ENCODE measurements at places on chromosomes 1 and 21. TPM values are rescaled to one million over a fixed set of nuclear protein-coding genes. Genes with fewer than 3 reads are reported as not detected.
A peak's percentile ranks its signal among the peaks of the same experiment; 100 is the strongest.

The CHODL gene
- polyA plus RNA-seq: 0.66 TPM

The GGPS1 gene
- 44.1 TPM for polyA plus RNA-seq

The MFAP2 gene
- 5.6 TPM for polyA plus RNA-seq

The MCOLN3 gene
- 13.4 TPM for polyA plus RNA-seq

The DONSON gene
- polyA plus RNA-seq: 37.6 TPM

The ZNF683 gene
- 2.1 TPM for polyA plus RNA-seq

The CHD5 gene
- polyA plus RNA-seq: 0.98 TPM

GRCh38 chr1:12339811-12340543 lies 110.1 kb downstream of the VPS13D start:
- H3K4me3 ChIP-seq: peak overlapping the region; percentile 11
- H3K27ac ChIP-seq: peak overlapping the region; percentile 77
- no peaks in the 10 kb centered on the region for H3K27me3 ChIP-seq

DNA sequence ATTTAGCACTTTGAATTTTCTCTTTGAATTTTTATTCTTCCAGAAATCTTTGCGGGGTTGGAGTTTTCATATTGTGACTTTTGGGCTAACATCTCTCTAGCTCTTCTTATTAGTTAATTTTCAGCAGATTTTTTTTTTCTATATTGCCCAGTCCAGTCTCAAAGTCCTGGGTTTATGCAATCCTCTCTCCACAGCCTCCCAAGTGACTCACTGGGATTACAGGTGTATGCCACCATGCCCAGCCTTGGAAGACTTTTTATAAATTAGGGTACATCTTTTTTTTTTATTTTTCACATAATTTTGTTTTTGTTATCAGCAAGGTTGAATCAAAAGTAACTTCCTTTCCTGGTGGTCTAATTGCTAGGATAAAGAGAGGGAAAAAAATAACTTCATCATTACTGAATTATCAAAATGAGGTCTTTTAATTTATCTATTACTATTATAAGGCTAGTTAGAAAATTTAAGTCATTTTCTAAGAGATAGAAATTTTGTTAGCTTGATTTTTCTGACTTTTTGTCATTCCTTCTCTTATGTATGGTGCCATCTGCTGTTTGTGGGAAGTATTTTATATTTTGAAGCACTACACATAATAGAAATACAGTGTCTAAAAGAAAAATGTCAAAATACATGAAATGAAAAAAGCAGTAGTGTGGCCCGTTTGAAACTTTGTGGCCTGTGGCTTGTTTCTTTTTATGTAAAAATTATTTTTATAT lies 273.4 kb upstream of the CACYBP start:
- DNase-seq: no peak
- H3K27me3 ChIP-seq: no peaks in the 10 kb centered on the region
- H3K4me3 ChIP-seq: no peak overlapping the region
- no peak overlapping the region for H3K27ac ChIP-seq
- H3K36me3 ChIP-seq: no peaks in the 10 kb centered on the region

DNA sequence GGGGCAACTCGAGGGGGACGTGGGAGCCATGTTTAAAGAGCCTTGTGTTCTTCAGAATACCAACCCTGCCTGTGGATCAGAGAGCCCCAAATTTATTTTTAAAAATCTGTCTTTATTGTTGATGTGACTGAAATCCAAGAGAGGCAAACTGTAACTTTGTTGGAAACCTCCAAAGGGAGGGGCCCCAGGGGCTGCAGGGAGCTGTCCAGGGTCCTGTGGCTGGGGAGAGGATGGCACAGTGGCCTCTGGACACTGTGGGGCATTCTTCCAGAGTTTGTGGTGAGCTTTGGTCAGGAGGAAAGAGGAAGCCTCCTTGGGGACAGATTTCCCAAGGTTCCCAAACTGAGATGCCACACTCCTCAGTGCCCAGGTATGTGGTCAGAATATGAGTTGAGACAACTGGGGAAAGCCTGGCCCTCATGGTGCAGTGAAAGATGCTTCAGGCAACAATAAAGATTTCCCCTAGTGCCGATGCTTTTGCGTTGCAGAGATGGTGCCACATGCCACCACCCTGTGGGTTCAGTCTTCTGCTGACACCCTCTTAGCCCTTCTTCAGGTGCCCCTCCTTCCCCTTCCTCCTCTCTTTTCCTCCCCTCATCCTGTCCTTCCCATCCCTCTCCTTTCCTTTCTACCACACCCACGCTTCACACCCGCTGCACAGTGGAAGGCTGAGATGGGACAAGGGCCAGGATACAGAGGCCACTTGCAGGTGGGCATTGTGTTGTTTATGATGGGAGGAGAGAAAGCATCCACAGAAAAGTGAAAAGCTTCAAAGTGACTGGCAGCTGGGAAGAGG lies 122.1 kb downstream of the UCK2 start:
- no peak for DNase-seq
- H3K4me1 ChIP-seq: no peaks in the 10 kb centered on the region
- no peak overlapping the region for H3K27ac ChIP-seq
- H3K36me3 ChIP-seq: no peaks in the 10 kb centered on the region

DNA sequence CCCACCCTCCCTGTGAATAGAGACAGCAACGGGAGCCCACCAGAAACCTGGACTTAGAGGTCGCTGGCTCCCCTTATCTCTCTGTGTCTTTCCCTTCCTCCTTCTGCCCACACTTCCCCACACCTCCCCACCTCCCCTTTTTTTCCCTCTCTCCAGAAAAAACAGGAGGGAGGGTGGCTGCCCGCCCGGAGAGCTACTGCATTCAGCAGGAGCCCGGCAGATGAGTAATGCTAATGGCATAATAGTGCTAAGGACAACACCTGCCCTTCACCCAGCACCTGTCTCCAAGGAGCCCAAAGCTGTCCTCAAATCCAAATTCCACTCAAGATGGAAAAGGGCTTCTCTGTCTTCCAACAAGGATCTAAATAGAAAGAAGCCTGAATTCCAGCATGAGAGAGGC lies 11.4 kb upstream of the PRELP start:
- DNase-seq: no peak
- no peaks in the 10 kb centered on the region for H3K27me3 ChIP-seq
- no peak overlapping the region for H3K27ac ChIP-seq
- H3K36me3 ChIP-seq: no peaks in the 10 kb centered on the region

DNA sequence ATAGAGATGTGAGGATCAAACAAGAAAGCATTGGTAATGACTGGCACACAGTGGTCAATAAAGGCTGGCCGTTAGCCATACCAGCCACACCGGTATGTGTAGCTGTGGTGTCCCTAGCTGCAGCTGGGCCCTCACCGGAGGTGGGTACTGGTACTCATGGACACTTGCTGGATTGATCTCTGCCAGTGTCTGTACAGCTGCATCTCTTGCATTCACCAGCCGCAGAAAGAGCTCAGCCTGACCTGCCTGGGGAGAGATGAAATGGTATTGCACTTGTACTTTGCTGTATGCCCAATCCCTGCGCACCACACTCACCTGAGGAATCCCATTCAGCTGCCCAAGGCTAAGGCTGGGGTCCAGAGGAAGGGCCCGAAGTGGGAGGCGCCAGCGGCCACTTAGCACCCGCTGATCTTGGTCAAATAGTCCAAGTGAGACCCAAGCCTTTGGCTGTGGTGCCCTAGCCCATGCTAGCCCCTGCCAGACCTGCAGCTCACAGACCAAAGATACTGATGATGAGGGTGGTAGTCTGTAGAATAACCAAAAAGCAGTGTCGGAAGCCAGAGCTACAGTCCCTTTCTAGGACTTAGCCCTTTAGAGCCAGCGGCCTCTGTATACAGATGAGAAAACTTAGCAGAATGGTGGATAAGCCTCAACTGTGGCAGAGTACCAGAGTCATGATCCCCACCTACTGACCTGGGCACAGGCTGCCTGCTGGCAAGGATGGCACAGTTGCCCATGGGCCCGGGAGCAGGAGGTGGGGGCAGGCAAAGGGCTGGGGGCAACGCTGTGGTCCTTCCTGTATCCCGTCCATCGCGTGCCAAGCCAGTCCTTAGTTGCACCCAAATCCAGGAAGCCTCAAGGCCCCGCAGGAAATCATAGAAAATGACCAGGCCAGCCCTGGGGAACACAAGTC lies 3.0 kb downstream of the CCDC17 start:
- H3K4me1 ChIP-seq: no peaks in the 10 kb centered on the region
- no peak for DNase-seq
- no peaks in the 10 kb centered on the region for H3K27me3 ChIP-seq
- no peak overlapping the region for H3K4me3 ChIP-seq

DNA sequence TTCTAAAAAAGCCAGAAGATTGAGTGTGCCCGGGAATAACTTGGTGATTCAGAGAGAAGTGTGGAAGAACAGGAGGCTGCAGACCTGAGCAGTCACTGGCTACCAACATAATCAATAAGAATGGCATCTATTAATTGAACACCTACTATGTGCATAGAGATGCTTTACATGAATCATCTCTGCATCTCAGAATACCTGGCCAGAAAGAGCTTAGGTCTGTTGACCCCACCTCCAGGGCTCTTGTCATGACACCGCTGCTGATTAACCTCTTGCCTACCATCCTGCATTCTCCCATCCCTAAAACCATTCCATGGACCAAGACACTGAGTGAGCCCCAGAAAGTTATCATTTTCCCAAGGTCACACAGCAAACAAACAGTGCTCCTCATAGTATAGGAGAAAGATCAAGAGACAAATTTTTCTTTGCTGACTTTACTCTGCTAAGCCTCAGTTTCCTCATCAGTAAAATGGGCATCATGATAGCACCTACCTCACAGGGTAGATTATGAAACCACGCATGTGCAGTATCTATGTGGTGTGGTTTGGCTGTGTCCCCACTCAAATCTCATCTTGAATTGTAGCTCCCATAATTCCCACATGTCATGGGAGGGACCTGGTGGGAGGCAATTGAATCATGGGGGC lies 16.3 kb upstream of the PINK1 start:
- no peaks in the 10 kb centered on the region for H3K27me3 ChIP-seq
- H3K27ac ChIP-seq: no peak overlapping the region
- H3K4me1 ChIP-seq: no peaks in the 10 kb centered on the region
- no peak overlapping the region for H3K4me3 ChIP-seq
- no peak for DNase-seq

DNA sequence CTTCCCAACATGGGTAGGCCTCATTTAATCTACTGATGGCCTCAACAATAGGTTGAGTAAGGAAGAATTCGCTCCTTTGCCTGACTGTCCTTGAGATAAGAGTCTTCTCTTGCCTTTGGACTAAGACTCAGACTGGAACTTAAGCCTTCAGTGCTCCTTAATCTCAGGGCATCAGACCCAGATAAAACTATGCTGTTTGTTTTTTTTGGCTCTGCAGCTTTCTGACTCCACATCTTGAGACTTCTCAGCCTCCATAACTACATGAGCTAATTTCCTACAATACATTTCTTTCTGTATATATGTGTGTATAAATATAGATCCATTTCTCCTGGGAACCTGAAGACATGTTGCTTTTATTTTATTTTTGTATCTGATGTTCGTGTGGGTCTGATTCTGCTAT lies 1470.7 kb upstream of the PRMT6 start:
- no peaks in the 10 kb centered on the region for H3K36me3 ChIP-seq
- H3K27ac ChIP-seq: no peak overlapping the region
- H3K27me3 ChIP-seq: no peaks in the 10 kb centered on the region
- H3K4me3 ChIP-seq: no peak overlapping the region

GRCh38 chr1:26477446-26478152 lies 5.4 kb downstream of the HMGN2 start:
- no peak overlapping the region for H3K27ac ChIP-seq
- peaks cover 7% of the 10 kb centered on the region for H3K4me1 ChIP-seq
- no peak overlapping the region for H3K4me3 ChIP-seq

GRCh38 chr1:206784471-206784903 lies 12.2 kb upstream of the IL10 start:
- peaks cover 14% of the 10 kb centered on the region for H3K4me1 ChIP-seq
- H3K4me3 ChIP-seq: no peak overlapping the region
- H3K27ac ChIP-seq: no peak overlapping the region

GRCh38 chr1:24201941-24202440 lies 14.9 kb upstream of the IFNLR1 start:
- H3K36me3 ChIP-seq: no peaks in the 10 kb centered on the region
- no peak overlapping the region for H3K27ac ChIP-seq
- H3K4me1 ChIP-seq: peaks cover 3% of the 10 kb centered on the region
- no peak overlapping the region for H3K4me3 ChIP-seq

DNA sequence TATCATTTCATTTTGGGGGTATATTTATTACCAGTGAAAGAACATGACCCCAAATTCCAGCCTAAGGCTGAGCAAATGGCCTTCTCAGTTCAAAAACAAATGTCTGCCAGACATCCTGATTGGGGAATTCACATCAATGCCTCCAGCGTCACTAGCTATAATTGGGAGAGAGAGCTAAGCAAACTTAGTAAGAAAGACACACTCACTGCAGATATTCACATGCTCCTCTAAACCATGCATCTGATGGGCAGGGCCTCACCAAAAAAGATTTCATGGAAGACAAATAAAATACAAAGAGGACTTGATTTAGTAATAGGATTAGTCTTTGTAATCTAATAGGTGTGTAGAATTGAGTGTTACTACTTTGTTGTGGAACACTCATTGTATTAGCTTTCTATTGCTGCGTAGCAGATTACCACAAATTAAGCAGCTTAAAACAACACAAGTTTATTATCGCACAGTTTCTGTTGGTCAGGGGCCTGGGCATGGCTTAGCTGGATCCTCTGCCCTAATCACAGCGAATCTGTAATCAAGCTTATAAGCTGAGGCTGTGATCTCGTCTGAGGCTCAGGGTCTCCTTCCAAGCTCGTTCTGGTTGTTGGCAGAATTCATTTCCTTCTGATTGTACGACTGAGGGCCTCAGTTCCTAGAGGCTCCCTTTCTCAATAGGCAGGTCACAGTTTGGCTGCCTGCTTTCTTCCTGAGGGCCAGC lies 243.0 kb downstream of the PBX1 start:
- no peak for DNase-seq
- no peaks in the 10 kb centered on the region for H3K4me1 ChIP-seq
- H3K27me3 ChIP-seq: no peaks in the 10 kb centered on the region
- H3K4me3 ChIP-seq: no peak overlapping the region

- no peaks in the 10 kb centered on the region for H3K4me1 ChIP-seq
- no peaks in the 10 kb centered on the region for H3K36me3 ChIP-seq
- DNase-seq: no peak
- H3K4me3 ChIP-seq: no peak overlapping the region
- H3K27me3 ChIP-seq: no peaks in the 10 kb centered on the region
These were observed 127.2 kb downstream of the LACTBL1 start for GRCh38 chr1:22845398-22845935.

DNA sequence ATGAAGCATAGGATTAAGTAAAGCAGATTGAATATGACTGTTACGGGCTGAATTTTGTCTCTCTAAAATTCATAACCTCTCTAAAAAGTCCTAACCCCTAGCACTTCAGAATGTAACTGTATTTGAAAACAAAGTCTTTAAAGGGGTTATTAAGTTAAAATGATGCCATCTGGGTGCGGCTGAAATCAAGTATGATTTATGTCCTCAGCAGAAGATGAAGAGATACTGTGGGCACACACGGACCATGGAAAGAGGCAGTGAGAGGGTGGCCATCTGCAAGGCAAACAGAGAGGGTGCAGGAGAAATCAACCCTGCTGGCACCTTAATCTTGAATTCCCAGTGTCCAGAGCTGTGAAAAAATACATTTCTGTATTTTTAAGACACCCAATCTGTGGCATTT lies 3.8 kb upstream of the USP25 start:
- no peaks in the 10 kb centered on the region for H3K27me3 ChIP-seq
- H3K27ac ChIP-seq: no peak overlapping the region
- no peaks in the 10 kb centered on the region for H3K36me3 ChIP-seq
- H3K4me3 ChIP-seq: no peak overlapping the region
- no peak for DNase-seq

Data from thymus (tissue), 14 donors.